Mesendoderm (in vitro differentiated cells): ENCODE measurements at places on chromosomes 13 and 19.

- DNase-seq, result no peak
- no peaks in the 10 kb centered on the region for H3K27me3 ChIP-seq
- H3K4me1 ChIP-seq, result no peaks in the 10 kb centered on the region
- no peak overlapping the region for H3K4me3 ChIP-seq
- H3K27ac ChIP-seq, result no peak overlapping the region
These were observed 15.4 kb upstream of the KPTN start for GRCh38 chr19:47499371-47499770.

- no peak overlapping the region for H3K4me3 ChIP-seq
- no peak overlapping the region for H3K27ac ChIP-seq
- no peak for DNase-seq
- no peaks in the 10 kb centered on the region for H3K27me3 ChIP-seq
These were observed 7.7 kb downstream of the RB1 start for GRCh38 chr13:48311223-48311622.

- no peak overlapping the region for H3K27ac ChIP-seq
- no peaks in the 10 kb centered on the region for H3K36me3 ChIP-seq
- H3K4me1 ChIP-seq, result peaks cover 19% of the 10 kb centered on the region
- DNase-seq, result no peak
- H3K4me3 ChIP-seq, result no peak overlapping the region
These were observed 18.9 kb downstream of the SLC7A1 start for GRCh38 chr13:29576581-29576980.

DNA sequence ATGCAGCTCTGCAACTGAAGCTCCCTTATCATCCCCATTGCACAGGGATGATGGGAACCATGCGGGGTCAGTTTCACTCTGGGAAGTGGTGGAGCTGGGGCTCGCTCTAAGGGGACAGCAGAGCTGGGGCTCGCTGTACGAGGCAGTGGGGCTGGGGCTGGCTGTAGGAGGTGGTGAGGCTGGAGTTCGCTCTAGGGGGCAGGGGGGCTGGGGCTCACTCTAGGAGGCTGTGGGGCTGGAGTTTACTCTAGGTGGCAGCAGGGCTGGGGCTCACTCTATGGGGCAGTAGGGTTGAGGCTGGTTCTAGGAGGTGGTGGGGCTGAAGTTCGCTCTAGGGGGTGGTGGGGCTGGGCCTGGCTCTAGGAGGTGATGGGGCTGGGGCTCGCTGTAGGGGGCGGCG is 99.1 kb downstream of the UQCRFS1 start:
- H3K36me3 ChIP-seq, result no peaks in the 10 kb centered on the region
- H3K27ac ChIP-seq, result no peak overlapping the region
- H3K4me1 ChIP-seq, result no peaks in the 10 kb centered on the region
- no peak for DNase-seq

GRCh38 chr19:58558066-58558622 is at the start of gene UBE2M:
UBE2M (minus strand) TSS chr19:58558611; CDS start chr19:58558381, 230 bp downstream.
- H3K27me3 ChIP-seq, result no peaks in the 10 kb centered on the region
- H3K36me3 ChIP-seq, result peaks cover 2% of the 10 kb centered on the region
- H3K27ac ChIP-seq, result peak within 1 kb of the TSS; percentile 100

DNA sequence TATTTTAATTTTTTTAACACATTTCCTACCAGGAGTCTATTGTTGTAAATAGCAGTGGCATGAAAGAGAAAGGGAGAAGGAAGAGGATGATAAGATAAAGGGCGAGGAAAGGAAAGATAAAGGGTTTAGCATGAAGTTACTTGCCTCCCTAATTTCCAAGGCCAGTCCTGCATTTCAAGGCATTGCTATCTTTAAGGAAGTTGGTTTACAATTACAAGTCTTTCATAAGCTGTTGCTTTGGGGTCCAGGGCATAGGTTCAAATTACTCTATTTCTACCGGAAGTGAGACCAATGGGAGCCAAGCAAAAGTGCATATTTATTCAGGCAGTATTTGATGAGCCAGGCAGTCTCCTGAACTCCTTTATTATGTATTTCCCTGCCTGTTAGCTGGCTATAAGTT is 27.7 kb upstream of the UBL3 start:
- H3K27ac ChIP-seq, result no peak overlapping the region
- peak; percentile 74 for DNase-seq
- no peaks in the 10 kb centered on the region for H3K27me3 ChIP-seq

DNA sequence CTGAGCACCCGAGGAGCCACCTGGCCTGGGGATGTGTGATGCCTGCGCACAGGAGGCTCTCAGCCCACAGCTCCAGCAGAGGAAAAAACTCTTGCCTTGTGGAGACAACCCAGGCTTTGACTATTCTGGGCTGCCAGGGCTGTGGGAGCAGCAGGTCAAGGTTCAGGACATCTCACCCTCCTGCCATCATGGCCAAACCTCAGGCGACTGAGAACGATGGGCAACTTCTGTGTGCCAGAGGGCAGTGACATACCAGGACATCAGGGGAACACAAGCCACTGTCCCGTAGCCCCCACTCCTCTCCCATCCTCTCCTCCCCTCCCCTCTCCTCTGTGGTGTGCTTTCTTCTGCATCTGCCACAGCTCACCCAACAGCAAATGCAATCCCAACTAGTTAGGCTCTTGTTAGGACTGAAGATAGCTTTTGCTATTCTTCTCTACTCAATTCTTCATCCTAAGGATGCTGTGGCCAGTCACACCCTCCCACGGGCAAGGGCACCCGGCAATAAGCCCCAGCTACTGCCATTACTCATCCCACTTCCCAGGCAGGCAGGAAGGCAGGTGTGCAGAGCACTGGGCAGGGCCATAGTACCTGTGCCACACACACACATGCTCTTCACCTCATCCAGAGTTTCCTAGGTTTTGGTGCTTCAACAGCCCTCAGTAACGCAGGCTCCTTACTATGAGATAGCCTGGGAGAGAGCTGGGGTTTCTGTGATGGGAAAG is 16.8 kb downstream of the ELL start:
- no peaks in the 10 kb centered on the region for H3K36me3 ChIP-seq
- DNase-seq, result no peak
- no peaks in the 10 kb centered on the region for H3K27me3 ChIP-seq
- no peak overlapping the region for H3K4me3 ChIP-seq
- no peaks in the 10 kb centered on the region for H3K4me1 ChIP-seq
- no peak overlapping the region for H3K27ac ChIP-seq

DNA sequence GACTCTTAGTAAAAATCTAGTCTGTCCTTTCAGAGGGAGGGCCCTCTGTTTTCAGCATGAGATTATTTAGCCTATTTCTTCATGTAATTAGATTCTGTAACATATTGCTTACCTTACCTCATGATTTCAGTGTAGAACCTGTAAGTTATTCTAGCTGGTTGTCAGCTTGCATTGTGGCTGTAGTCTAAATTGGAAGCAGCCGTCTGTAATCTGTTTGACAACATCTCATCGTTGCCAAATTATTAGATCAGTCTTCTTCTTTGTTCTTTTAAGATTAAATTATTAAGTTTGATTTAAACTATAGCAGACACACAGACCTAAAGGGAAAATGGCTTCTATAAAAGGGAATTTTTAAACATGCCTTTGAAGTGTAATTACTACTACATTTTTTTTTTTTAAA is 34.8 kb downstream of the SLAIN1 start:
- H3K4me3 ChIP-seq, result no peak overlapping the region
- H3K4me1 ChIP-seq, result no peaks in the 10 kb centered on the region
- no peak for DNase-seq

DNA sequence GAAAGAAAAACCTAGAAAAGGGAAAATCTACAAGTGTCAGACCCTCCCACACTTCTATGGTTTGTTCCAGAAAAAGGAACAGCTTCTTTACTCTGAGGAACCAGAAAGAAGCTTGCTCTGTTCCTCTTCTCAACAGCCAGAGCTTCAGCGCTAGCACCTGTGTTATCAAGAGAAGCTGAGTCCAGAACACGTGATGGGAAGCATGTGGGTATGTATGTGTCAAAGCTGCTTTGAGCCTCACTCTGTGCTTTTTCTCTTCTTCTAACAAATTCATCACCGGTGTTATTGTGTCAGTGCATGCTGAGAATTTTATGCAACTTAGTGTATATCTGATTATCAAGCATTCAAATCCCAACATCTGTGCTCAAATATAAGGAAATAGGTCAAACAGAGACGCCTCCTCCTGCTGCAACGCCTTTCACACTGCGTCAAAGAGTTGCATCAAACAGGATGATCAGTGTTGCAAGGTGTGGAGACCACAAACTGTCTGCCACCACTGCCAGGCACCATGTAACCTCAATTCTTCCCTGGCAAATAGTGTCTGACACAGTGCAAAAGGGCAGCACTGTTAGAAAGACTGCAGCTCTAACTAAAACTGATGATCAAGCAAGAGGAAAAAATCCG is 83.9 kb downstream of the LRRC63 start:
- peaks cover 2% of the 10 kb centered on the region for H3K4me1 ChIP-seq
- H3K27ac ChIP-seq, result no peak overlapping the region
- no peak overlapping the region for H3K4me3 ChIP-seq
- DNase-seq, result no peak
- no peaks in the 10 kb centered on the region for H3K36me3 ChIP-seq

GRCh38 chr19:38425810-38426466 is at the start of gene RASGRP4:
RASGRP4 (minus strand) TSS chr19:38426219; CDS start chr19:38426091, 128 bp downstream.
- no peak within 1 kb of the TSS for H3K4me3 ChIP-seq
- H3K36me3 ChIP-seq, result no peaks in the 10 kb centered on the region
- H3K4me1 ChIP-seq, result peaks cover 4% of the 10 kb centered on the region
- H3K27me3 ChIP-seq, result no peaks in the 10 kb centered on the region

DNA sequence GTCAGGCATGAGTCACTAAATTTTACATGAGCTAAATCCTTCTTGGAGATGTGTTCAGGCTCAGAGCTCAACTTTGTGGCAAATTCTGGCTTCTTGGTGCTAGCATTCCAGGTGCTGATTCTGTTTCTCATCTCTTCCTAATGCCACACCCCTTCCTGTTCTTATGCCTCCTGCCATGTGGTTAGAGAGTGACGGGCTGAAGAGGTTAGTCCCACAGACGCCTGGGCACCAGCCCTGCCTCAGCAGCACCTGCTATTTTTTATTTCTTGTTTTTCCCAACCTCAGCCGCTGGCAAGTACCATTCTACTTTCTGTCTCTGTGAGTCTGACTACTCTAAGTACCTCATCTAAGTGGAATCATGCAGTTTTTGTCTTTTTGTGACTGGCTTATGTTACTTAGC is 329.5 kb downstream of the KCNRG start:
- no peaks in the 10 kb centered on the region for H3K27me3 ChIP-seq
- H3K36me3 ChIP-seq, result no peaks in the 10 kb centered on the region
- H3K4me1 ChIP-seq, result no peaks in the 10 kb centered on the region
- no peak overlapping the region for H3K4me3 ChIP-seq
- DNase-seq, result no peak
- no peak overlapping the region for H3K27ac ChIP-seq

- no peaks in the 10 kb centered on the region for H3K27me3 ChIP-seq
- no peak for DNase-seq
- H3K4me1 ChIP-seq, result no peaks in the 10 kb centered on the region
These were observed 28.0 kb downstream of the FPR3 start for GRCh38 chr19:51822946-51823345.

- H3K4me3 ChIP-seq, result no peak overlapping the region
These were observed 20.5 kb upstream of the CNMD start for GRCh38 chr13:52760077-52760476.

GRCh38 chr19:19571071-19571786 is 33.2 kb downstream of the CILP2 start:
- H3K27me3 ChIP-seq, result no peaks in the 10 kb centered on the region
- H3K4me3 ChIP-seq, result no peak overlapping the region
- no peaks in the 10 kb centered on the region for H3K4me1 ChIP-seq
- H3K36me3 ChIP-seq, result no peaks in the 10 kb centered on the region
- no peak for DNase-seq
- no peak overlapping the region for H3K27ac ChIP-seq

- H3K27ac ChIP-seq, result no peak overlapping the region
- no peaks in the 10 kb centered on the region for H3K36me3 ChIP-seq
These were observed 40.2 kb upstream of the UBAC2 start for GRCh38 chr13:99160415-99160814.

- peaks cover 6% of the 10 kb centered on the region for H3K4me1 ChIP-seq
- no peaks in the 10 kb centered on the region for H3K27me3 ChIP-seq
- no peak overlapping the region for H3K4me3 ChIP-seq
- no peak overlapping the region for H3K27ac ChIP-seq
- DNase-seq, result no peak
These were observed 158.8 kb downstream of the NHLRC3 start for GRCh38 chr13:39196965-39197646.

GRCh38 chr19:30540761-30541160 is 168.6 kb downstream of the ZNF536 start:
- no peaks in the 10 kb centered on the region for H3K27me3 ChIP-seq
- no peaks in the 10 kb centered on the region for H3K4me1 ChIP-seq
- H3K36me3 ChIP-seq, result no peaks in the 10 kb centered on the region
- H3K4me3 ChIP-seq, result no peak overlapping the region

DNA sequence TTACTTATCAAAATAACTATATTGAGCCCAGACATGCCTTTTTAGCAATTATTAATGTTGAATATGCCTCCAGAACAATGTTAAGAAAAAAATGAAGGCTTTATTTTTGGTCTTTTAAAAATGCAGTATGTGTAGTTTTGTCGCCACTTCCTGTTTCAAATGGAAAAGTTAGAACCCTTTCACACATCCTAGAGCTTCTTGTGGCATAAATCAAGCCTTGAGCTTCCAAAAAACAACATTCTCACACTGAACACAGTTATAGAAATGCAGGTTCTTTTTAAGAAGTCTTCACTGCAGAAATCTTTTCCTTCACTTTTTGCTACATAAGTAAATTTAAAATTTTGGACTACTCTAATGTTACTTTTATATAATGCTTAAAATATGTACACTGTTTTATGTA is 108.7 kb downstream of the ESD start:
- no peaks in the 10 kb centered on the region for H3K36me3 ChIP-seq
- peaks cover 5% of the 10 kb centered on the region for H3K4me1 ChIP-seq
- no peak overlapping the region for H3K27ac ChIP-seq
- no peaks in the 10 kb centered on the region for H3K27me3 ChIP-seq

DNA sequence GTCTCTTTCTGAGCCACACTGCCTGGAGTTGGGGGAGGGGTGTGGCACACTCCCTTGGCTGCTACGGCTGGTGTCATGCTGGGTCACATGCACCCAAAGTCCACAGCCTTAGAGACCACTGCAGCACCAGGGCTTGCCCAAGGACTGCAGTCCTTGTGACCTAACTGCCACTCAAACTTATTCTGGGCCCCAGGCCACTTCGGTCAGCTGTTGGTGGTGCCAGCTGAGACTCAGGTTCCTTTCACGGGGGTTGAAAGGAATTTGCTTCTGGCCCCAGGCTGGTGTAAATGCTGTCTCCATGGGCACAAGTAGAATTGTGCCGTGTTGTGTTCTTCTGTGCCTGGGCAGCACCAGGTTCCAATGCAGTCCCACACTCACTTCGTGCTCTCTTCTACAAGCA is 9.5 kb upstream of the VN1R1 start:
- H3K27me3 ChIP-seq, result no peaks in the 10 kb centered on the region
- no peaks in the 10 kb centered on the region for H3K4me1 ChIP-seq
- H3K36me3 ChIP-seq, result no peaks in the 10 kb centered on the region
- no peak for DNase-seq
- H3K27ac ChIP-seq, result no peak overlapping the region
